Right ventricle myocardium superior (tissue), 1 donor: ENCODE measurements at places on chromosomes 3 and 15.
A peak's percentile ranks its signal among the peaks of the same experiment; 100 is the strongest.

- DNase-seq = peak; percentile 59
Measured at GRCh38 chr15:38002883-38003477, 68.5 kb downstream of the TMCO5A start.

DNA sequence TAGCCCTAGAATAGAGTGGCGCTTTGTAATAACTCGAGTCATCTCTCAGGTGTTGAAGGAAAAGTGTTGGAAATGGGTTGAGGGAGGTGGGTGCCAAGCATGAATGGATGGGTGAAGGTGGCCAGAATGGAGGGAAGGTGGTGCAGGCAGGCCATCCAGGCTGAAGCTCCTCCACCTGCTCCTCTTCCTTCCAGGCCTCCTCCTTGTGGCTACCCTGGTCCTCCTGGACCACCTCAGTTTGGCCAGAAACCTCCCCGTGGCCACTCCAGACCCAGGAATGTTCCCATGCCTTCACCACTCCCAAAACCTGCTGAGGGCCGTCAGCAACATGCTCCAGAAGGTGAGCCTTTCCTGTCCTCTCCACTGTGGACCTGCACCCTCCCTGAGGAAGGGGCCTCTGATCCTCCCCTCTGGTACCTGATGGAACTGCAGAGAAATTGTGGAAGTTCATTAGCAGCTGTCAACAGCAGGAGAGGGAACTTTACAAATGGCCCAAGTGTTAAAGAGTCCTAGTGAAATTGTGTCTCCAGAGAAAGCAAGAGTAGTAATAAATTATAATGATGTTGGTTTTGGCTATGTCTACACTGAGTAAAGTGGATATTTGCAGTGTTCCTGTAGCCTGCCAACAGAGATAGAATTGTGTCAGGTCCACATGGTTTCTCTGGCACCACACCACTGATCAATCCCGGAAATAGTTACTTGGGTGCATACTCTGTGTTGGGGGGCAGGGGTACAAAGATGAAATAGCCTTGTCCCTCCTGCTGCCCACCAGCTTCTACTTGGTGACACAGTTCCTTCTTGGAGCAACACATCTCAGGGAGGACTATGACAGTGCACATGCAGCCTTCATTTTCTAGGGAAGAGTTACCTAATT is 1.6 kb downstream of the IL12A start:
- no peak for DNase-seq

DNA sequence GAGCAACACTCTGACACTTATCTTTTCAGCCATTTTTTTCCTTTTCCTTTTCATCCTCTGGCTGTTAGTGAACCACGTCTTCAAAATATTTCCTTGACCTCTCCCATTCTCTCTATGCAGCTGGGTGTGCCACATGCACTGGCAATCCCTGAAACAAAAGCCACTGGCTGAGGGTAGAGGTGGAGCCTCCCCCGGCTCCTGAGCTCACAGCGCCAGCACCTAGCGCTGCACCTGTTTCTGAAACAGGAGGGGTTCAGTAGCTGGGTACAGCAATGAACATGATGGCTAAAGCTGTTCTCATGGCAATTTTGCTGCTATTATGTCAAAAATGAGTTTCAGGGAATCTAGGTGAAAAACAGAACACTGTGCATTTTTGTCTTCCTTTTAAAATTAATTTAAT is 314.7 kb upstream of the ATP10A start:
- DNase-seq = no peak

DNA sequence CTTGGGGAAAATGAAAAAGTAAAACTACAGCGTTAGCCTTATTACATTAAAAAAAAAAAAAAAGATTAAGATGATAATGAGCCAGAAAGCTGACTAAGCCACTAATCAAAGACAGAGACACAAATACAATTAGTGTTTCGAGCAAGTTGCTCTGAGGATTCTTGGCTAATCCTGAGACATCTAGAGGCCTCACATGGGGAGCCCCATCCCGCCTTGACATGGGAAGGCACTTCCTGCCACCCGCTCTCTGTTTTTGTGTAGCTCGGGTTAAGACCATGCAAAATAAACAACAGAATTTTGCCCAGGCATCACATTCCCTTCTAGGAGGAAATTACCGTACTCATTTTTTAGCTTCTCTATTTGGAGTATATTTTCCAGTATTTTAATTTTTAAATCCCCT is 15.3 kb downstream of the HESX1 start:
- DNase-seq = no peak

- DNase-seq = no peak
Measured at GRCh38 chr3:69082361-69082760, 2.2 kb upstream of the UBA3 start.

DNA sequence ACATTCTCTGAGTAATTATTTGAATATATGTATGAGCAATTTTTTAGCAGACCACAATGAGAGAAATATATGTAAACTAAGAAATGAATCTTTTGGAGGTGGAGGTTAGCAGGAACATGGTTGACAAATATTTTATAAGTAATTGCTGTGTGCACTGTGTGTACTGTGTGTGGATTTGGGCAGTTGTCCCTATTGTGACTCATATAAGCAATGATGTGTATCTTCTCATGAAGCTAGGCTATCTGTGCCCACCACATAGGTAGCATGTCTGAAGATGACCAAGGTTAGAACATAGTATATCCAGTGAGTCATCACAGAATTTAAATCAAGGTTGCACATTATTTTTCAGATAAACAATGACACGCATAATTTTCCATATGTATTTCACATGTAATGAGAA is 713.9 kb upstream of the GBE1 start:
- DNase-seq = no peak

GRCh38 chr15:43800286-43801141 is at the start of gene HYPK:
Gene HYPK (plus strand): TSS chr15:43800599. CDS start chr15:43800623, 24 bp downstream.
- peak; percentile 97 for DNase-seq

DNA sequence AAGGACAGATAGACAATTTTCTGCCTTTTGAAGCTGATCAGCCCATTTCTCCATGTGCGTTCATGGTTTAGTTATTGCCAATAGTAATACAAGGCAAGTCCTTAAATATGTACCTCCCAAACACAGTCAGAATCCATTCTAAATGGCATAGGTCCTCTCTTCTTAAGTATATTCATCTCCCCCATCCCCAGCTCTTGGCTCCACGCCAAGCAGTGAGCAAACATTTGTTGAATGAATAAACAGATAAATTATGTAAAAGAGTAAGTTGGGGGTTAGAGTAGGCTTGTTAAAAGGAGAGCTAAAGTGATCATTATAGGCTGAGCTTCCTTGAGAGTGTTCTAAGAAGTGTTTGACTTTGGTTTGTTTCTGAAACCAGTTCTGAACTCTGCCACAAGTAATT is 241.3 kb downstream of the ITPR1 start:
- no peak for DNase-seq

GRCh38 chr3:51937014-51937413 is 4.7 kb downstream of the RRP9 start:
- no peak for DNase-seq

DNA sequence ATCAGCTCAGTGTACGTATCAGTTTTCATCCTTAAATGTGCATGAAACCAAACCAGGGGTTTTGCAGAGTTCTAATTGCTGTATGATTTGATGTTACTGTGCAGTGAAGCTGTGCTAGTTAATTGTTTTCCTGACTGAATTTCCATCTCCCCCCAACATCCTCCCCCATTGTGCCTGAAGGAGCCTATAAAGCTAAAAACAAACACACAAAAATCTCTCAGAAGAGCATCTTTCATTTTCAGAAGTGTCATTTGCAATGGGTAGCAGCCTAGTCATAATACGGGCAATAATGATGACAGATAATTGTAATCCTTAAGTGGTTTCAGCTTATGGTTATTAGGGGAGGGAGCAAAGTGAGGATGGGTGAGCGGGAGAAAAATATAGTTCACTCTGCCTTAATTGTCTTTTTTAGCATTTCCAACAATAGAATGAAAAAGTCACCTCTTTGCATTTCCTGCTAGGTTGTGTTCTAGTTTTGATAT is 207.9 kb upstream of the TBL1XR1 start:
- no peak for DNase-seq

DNA sequence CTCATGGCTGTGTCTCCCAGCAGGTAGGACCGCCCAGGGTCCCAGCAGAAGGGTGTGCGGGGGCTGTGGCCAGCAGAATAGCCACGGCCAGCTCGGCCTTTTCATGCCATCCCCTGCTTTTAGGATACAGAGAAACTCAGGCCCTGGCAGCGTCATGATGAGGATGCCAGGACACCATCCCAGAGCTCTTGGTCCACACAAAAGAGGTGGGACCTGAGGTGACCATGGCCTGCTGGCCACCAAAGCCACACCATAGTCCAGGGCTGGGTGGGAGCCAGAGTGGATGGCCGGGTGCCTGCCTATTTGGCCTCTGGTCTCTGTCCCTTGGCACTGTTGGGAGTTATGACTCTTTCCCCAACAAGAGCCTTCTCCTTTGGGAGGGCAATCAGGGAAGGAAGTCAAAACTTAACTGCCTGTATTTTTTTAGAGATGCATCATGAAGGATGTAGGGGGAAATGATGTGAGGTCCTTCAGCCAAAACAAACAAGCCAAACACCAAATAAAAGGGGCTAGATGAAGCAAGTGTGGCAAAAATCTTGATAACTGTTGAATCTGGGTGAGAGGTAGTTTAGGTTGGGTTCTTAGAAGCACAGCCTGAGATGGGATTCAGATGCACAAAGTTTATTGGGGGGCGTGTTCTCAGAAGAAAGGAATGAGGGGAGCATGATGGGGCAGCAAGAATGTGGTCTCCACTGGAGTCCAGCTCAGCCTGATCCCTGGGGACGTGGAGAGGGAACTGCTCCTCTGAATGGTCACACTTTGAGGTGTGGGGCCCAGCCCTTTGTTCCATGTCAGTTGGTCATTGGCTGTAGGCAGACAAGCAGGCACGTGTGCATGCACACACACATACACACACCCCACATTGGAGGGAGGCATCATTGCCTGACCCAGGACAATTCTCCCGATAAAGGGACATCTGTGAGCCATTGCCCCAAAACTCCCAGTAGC is 33.2 kb downstream of the SMAD6 start:
- no peak for DNase-seq

DNA sequence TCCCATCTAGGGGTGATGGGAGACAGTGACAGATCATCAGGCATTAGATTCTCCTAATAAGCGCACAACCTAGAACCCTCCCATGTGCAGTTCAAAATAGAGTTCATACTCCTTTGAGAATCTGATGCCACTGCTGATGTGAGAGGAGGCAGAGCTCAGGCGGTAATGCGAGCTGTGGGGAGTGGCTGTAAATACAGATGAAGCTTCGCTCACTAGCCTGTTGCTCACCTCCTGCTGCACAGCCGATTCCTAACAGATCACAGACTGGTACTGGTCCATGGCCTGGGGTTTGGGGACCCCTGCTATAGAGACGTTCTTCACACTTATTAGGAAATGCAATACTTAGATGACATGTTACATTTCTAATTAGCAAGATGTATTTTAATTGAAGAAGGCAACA is 154.4 kb downstream of the CBLB start:
- DNase-seq = no peak

- DNase-seq = no peak
Measured at GRCh38 chr3:164418414-164418813, 659.9 kb downstream of the SI start.

GRCh38 chr3:128316481-128316891 is 150.2 kb downstream of the DNAJB8 start:
- no peak for DNase-seq

- no peak for DNase-seq
Measured at GRCh38 chr3:144409319-144409718, 437.7 kb downstream of the DIPK2A start.

DNA sequence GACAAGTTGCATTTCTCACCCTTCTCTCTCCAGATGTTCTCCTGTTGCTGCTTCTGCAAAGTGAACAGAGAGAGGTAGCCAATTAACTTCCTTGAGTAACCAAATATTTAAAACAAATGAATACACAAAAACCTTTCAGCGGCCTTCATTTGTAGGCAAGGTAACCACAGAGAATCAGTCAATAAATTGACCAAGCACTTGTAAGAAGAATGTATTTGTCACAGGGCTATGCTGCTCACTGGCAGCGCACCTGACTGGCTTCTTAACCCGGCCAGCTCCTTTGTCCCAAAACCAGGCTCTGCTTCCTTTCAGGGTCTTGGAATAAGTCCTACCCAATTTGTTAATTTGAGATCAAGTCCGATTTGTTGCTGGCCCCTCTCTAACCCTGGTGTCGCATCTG is 43.5 kb upstream of the STXBP5L start:
- no peak for DNase-seq

DNA sequence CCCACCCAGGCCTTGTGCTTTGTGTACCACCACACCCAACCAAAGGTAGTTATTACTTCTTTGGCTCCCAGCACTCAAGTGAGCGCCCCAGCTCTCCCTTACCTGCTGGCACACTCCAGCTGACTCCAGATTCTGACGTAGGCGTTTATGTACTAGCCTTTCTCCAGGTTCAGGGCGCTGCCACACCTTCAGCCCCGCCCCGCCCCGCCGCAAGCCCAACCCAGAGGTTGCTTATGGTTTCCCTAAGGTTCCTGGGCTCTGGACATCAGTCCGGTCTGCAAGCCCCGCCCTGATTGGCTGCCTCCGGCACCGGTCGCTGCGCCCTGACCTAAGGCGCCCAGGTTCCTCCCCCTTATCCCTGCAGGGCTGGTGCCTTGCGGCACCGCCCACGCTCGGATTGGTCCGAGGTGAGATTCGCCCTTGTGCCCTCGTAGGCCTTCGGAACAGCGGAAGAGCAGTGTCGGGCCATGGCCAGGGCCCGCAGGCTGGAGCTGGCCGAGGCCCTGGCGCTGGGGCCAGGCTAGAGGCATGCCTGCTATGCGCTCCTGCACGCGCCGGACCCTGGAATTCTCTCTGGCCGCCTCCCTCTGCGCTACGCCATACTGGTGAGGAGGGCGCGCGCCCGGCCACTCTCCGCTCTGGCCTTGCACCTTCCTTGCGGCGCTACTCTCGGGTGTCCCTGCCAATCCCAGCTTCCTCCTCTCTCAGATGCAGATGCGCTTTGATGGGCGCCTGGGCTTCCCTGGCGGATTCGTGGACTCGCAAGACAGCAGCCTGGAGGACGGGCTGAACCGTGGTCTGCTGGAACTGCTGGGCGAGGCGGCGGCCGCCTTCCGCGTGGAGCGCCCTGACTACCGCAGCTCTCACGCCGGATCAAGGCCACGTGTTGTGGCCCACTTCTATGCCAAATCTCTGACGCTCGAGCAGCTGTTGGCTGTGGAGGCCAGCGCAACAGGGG is 19.8 kb upstream of the NUDT16 start:
- peak; percentile 93 for DNase-seq

GRCh38 chr3:196967412-196968232 is 1.0 kb downstream of the PIGZ start:
- no peak for DNase-seq
